ENCODE measurements at places on chromosomes 6 and 20. TPM values are rescaled to one million over a fixed set of nuclear protein-coding genes. Genes with fewer than 3 reads are reported as not detected.
A peak's percentile ranks its signal among the peaks of the same experiment; 100 is the strongest.

Gene TP53TG5
- not detected for total RNA-seq

Gene CD2AP
- total RNA-seq, result 27.1 TPM

Gene CLDN20
- total RNA-seq, result not detected

Gene LY6G6C
- total RNA-seq, result not detected

Gene MRAP2
- total RNA-seq, result not detected

- DNase-seq, result no peak
These were observed 20.5 kb upstream of the IP6K3 start for GRCh38 chr6:33766921-33767907.

DNA sequence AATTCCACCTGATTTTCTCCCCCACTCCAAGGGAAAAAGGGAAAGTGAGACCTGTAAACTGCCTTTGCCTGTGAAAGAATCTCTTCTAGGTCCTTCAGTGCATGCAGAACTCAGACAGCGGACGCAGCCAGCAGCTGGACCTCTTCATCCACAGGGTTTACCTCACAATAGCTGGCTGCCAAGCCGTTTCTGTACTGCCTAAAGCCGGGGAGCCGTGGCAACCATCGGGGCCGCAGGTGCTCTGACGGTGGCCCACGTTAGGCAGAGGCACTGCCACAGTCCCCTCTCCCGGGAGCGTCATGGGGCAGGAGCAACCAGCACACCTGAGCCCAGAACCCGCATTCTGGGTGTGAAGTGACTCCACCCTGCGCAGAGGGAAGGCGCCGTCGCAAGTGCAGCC lies 206.1 kb downstream of the TTLL2 start:
- no peak for DNase-seq

DNA sequence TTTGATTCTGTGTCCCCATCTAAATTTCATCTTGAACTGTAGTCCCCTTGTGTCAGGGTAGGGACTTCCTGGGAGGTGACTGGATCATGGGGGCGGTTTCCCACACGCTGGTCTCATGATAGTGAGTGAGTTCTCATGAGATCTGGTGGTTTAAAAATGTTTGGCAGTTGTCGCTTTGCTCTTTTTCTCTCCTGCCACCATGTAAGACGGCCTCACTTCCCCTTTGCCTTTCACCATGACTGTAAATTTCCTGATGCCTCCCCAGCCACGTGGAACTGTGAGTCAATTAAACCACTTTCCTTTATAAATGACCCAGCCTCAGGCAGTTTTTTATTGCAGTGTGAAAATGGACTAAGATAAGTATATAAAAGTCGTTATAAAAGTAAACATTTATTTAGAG lies 80.5 kb upstream of the SGK1 start:
- no peak for DNase-seq

DNA sequence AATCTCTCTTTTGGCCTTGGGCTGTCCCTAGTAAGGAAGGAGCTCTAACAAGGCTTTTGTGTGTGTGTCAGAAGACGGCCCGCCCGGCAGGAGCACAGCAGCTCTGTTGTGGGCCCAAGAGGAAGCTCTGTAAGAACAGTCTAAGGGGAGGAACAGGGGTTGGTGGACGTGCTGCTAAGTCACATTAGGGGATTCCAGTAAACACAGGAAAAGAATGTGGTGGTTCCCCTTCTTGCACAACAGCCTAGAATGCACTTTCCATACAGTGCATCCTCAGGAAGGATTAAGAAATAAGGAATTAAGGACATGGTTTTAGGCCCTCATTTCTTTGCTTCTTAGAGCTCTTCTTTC lies 114.5 kb downstream of the RNF144B start:
- no peak for DNase-seq

DNA sequence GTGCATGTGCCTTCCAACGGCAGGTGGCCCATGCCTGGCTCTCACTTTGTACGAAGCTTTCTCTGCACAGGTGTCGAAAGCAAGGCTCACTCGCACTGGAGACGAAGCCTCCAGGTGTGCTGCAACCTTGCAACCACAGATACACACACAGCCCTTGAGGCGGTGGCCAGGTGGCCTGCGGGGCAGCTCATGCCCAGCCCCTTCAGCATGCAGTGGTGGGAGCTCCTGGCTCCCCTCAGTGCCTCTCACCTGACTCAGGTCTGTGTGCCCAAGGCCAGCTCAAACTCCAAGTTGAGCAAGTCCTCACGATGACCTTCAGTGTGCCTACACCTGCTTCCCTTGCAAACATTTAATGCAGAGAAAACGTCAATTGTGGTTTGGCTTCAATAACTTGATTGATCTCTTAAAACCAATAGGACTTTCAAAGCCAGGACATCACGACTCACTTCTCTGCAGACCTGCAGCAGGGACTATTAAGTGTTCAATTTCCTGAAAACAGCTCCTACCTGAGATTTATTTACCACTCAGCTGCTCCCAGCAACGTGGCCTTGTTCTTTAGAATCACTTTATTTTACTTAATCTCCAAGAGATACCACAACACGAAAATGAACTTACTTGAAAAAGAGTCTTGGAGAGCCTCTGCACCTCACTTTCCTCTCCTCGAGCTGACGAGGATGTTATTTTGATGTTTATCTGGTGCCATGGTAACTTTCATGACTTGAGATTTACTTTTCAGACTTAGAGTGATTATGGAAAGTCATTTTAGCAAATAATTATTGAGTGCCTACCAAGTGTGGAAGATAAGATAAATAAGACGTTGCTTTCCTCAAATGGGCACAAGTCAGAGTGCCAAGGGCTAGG lies 86.3 kb downstream of the SLC22A23 start:
- no peak for DNase-seq

- DNase-seq, result peak; percentile 77
These were observed 66.2 kb upstream of the SNX9 start for GRCh38 chr6:157756708-157757429.

GRCh38 chr6:16157909-16158308 lies 29.0 kb downstream of the MYLIP start:
- DNase-seq, result no peak

DNA sequence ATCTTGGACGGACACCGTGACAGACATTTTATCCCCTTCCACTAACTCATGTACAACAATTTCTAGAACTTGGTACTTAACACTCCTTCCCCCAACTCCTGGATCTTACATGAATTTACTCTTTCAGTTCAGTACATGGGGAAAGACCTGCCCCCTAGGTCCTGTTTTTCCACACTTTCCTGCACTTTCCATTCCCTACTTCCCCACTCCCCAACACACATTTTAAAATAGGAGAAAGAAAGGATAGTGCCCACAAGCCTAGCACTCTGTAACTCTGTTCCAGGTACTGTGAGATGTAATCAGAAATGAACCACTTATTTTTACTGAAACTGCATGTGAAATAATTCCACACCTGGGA lies 1.3 kb downstream of the ADGRG6 start:
- DNase-seq, result no peak

DNA sequence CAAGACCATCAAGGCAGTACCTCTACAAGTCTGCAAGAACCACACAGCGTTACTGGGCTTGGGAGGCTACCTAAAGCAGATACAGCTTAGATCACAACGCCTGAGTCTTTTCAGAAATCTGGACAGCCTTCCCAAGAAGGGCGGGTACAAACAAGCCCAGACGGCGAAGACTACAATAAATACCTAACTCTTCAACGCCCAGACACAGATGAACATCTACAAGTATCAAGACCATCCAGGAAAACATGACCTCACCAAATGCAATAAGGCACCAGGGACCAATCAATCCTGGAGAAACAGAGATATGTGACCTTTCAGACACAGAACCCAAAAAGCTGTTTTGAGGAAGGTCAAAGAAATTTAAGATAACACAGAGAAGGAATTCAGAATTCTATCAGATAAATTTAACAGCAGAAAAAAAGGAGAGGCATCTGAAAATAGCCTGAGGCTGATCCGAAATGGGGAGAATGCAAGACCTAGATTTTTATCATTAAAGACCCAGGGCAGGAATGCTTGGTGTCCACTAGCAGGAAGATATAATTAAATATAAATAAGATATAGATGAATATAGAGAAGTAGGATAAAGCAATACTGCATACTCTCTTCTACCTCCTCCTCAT lies 131.7 kb upstream of the COL21A1 start:
- no peak for DNase-seq
